ENCODE measurements at places on chromosomes 12 and 14.

GRCh38 chr14:33062881-33063280, 124.2 kb downstream of the NPAS3 start:
- no peak for DNase-seq

DNA sequence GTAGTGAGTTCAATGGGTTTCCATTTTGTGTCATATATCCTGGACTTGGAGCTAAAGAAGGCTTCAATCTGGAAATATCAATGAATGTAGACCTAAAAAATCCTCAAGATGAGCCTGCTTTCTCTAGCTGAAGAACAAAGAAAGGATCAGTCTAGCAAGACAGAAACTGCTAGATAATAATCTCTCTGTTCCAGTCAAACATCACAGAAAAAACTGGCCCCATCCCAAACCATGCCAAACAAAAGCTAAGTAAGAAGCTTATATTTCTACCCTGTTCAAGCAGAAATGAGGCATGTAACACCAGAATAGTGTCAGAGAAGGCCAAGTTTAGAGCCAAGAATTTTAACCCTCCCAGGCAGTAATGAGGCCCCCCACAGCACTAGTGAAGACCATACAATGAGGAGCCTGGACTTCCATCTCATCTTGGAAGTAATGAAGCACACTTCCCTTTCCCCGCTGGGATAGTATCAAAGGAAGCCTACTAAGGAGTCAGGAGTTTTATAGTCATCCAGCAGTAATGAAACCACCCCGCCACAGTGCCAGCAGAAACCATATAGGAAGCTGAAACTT, 95.8 kb downstream of the NELL2 start:
- DNase-seq, result no peak

GRCh38 chr12:99977550-99977949, 7.2 kb downstream of the ANKS1B start:
- no peak for DNase-seq

DNA sequence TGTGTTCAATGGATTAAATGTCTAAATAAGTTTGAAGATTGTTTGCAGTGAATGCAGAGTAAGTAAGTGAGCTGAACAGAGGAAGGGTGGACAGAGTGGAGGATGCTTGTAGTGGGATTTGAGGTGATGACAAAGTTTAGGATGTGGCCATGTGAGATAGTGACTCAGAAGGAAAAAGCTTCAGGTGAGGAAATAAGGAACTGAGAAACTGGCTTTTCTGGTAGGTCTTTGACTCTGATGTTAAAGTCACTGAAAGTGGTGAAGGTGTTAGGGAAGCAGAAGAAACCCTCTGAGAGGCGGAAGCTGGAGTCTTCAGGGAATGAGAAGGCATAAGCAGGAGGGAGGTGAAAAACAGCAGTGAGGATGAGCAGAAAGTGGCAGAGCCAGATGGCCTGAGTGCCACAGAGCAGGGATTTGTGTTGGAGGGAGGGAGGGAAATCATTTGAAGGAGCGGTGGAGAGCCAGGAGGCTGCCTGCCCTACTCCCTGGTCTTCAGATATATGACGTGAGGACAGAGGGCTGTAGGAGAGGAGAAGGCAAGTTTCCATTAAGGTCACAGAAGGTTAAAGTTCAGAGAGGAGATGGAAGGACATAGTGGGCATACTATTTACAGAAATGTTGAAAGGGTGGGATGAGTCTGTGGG, 24.8 kb downstream of the RGS6 start:
- no peak for DNase-seq

DNA sequence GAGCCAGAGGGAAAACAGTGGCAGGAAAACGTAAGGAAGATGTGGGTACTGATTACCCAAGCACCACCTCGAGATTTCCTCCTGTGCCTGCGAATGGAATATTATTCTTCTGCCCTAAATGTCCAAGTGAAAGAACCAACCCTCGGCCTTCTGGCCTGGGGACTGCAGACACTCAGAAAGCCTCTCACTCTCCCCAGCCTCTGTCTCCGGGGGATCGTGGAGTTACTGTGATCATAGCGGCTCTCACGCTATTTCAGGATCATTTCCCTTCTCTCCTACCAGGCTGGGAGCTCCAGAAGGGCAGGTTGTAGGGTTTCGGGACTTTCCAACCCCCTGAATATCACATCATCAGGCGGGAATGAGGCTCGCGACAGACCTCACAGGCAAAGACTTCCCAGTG, 68.9 kb downstream of the KDM2B start:
- no peak for DNase-seq

- no peak for DNase-seq
Observed at GRCh38 chr14:85040046-85040685, 489.8 kb upstream of the FLRT2 start.

- no peak for DNase-seq
Observed at GRCh38 chr12:127389923-127390322, 877.0 kb upstream of the TMEM132C start.

Measured in left ventricle myocardium superior (tissue), 1 donor.